ENCODE measurements at places on chromosomes 3 and 15.

- no peak for DNase-seq
Measured at GRCh38 chr3:151174351-151174750, 28.7 kb downstream of the GPR171 start.

- DNase-seq: no peak
Measured at GRCh38 chr3:41265823-41266273, 66.5 kb downstream of the CTNNB1 start.

DNA sequence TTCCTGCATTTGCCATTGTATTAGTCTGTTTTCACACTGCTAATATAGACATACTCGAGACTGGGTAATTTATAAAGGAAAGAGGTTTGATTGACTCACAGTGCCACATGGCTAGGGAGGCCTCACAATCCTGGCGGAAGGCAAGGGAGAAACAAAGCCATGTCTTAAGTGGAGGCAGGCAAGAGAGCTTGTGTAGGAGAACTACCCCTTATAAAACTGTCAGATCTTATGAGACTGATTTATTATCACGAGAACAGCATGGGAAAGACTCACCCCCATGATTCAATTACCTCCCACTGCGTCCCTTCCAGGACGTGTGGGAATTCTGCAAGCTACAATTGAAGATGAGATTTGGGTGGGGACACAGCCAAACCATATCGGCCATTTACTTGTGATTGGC is 27.8 kb downstream of the YEATS2 start:
- no peak for DNase-seq

DNA sequence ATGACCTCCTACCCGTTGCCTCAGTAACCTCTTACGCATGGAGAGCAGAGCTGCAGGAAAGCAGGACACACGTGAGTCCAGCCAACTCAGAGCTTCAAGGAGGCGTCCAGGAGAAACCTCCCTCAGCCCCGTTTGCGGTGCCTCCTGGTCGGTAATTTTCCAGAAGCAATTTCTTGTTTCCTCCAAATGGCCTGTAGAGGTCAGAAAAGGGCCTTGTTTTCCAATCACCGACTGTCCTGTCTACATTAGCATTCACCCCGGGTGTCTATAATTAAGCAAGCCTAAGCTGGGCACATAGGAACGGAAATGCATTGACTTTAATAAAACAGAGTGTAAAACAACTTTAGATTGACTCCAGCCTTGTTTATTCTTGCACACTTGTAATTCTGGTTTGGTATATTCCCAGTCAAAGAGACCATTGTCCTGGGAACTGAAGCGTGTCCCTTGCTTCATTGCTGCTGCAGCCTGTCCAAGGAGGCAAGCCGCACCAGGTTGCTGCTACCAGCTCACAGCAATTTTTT is 836.2 kb downstream of the AGBL1 start:
- peak; percentile 59 for DNase-seq

DNA sequence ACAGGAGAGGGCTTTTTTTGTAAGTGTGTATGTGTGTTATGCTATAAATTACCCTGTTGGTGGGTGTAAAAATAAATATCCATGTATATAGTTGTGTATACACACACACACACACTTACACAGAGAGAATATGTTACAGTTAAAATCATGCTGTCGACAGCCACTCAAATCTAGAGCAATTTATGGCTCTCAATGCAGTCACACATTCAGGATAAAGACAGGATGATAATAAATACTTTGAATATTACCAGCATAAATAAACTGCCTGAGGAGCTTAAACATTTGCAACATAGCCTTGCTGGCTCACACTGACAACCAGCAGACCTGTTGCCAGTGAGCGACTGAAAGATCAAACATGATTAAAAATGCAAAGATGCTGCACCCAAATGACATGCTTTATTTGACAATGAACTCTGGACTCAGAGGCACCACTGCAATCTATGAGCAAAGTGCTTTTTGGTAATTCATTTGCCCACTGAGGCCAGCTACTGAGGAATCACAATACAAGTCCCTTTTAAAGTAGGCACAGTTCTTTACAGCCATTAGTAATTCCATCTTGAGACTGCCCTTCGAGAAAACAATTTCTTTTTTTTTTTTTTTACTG is 458.9 kb downstream of the FHIT start:
- no peak for DNase-seq

DNA sequence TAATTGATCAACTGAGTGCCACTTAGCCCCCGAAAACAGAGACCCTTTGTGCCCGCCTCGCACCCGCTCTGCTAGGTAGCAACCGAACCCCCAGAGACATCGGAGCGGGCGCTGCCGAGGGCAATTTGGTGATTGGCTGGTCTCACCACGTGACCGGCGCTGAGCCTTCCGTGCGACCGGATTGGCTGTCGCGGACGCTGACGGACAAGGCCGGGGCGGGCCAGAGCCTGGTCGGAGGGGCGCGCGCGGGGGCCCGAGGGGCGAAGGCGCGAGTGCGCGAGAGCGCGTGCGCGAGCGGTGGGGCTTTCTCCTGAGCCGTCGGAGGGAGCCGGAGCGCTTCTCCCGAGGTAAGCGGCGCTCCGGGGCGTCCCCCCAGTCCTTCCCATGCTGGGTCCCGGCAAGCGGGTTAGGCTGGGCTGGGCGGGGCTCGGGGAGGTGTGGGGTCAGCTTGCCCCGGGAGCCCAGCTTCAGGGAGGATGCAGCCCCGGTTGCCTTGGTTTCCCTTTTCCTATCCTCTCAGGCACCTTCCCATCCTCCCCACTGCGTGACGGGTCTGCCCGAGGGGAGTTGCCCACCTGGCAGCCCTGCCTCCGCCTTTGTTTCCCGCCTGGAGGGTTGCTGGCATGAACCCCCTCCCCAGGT is at the start of gene TMEM108:
Gene TMEM108, plus strand, starts transcription at position 303 of the 642 bp plus-strand sequence.
- DNase-seq: peak; percentile 69

DNA sequence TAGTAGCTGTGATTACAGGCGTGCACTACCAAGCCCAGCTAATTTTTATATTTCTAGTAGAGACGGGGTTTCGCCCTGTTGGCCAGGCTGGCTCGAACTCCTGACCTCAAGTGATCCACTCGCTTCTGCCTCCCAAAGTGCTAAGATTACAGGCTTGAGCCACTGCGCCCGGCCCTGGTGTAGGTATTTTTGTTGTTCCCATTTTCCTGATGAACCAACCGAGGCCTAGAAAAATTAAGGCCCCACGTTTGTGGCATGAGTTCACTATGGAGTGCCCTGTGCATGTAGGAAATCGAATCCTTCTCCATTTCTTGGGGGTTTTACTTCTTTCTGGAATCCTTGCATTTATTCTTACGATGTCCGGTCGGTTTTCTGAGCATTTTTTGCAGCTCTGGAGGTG is 14.3 kb upstream of the TATDN2 start:
- DNase-seq: no peak

GRCh38 chr3:80550174-80550573 is 782.4 kb upstream of the ROBO1 start:
- no peak for DNase-seq

DNA sequence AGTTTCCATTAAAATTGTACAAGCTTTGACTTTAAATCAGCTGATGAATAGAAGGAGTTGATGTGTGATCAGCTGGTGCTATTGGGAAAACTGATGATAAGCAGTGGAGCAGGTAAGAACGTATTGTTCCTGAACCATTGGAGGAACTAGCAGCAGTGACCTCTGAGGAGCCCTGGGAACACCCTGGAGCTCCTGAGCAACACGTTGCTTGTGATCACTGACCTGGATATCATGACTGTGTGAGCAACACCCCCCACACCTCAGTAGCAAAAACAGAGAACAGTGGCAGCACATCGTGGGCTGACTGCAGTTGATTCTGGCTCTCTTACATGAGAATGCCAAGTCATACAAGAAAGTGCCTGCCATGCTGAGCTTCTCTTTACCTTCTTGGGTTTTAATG is 72.9 kb downstream of the BLM start:
- DNase-seq: no peak

GRCh38 chr15:65300924-65301441 is 3.5 kb upstream of the RNU5B-1 start:
- DNase-seq: no peak

DNA sequence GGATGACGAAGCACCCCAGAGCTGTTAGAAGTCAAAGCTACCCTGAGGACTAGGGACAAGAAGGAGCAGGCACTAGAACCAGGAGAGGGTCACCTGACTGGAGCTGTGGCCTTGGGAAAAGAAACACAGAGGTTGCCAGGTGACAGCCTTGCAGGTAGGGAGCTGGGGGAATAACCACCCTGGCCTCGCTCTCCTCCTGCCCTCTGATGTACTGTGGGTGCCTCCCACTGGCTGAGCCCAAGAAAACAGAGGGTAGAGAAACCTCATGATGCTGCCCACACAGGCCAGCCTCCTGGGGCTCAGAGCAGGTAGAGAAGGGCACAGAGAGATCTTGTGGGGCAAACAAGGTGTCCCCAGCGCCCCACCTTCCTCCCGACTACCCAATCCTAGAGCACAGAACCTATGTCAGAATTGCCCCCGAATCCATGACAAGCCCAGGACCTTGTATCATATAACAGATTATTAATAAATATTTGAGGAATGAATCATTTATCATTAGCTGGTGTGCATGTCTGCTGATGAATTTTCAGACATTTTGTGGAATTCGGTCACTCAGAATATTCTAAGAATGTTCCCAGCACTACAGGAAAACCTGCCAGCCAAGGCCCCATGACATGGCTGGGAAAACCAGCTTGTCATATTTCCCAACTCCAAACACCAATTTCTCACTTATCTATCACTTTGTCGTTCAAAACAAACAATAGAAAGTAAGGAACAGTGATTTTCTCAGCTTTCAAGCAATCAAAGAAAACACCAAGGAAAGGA is 59.8 kb upstream of the MEX3B start:
- DNase-seq: peak; percentile 90

DNA sequence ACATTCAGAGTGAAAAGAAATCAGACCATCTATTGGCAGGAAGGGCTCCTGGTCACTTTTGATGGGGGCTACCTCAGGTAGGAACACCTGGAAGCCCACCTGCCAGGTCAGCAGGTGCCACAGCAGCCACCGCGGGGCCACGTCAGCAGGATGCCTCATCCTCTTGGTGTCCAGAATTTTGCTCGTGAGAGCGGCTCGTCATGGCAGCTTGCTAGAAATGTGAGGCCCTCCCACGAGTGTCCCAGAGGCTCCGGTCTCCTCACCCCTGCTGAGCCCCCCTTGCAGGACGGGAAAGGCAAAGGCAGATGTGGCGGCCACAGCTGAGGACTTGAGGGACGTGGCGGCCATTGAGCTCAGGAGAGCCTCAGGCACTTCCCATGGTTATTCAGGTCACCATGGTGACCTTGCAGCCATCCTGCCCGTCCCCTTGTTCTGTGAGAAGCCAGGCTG is 129.4 kb downstream of the LRRK1 start:
- no peak for DNase-seq

DNA sequence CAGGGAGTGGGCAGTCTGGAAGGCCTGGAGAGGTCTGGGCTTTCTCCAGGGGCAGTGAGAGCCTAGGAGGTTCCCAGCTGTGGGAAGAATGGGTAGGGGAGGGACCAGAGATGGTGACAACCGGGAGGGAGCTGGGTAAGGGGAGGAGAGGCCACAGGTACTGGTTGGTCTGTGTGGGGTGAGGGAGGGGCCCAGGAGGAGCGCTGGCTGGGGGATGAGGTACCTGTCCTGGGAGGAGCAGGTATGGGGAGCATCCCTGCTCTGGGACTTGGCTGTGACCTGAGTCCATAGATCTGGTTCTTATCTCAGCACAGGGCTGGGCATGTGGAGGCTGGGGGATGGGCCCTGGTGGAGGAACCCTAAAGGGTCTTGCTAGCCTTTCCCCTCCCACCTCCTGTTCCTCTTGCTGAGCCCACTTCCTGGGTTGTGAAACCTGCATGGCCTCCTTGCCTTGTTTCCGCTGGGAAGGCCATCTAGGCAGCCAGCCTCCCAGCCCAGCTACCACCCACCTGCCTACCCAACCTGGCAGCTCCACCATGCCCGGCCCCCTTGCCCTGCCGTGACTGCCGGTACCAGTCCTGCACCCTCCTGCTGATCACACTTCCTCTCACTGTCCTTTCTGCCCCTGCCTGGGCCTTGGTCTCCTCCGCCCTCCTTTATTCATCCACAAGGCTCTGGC is 11.0 kb downstream of the PRKCD start:
- no peak for DNase-seq

DNA sequence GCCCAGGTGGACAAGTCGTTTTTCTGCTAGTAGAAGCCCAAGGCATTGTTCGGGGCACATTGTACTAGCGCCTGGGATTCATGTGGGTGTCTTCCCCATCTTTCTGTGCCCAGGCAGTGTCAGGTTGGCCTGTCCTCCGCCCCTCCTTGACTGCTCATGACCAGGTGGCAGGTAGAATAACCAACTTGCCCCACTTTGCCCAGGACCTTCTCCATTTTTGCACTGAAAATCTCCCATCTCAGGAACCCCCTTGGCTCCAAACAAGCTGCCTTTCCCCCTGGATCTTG is 33.9 kb downstream of the PLA2G4D start:
- no peak for DNase-seq

DNA sequence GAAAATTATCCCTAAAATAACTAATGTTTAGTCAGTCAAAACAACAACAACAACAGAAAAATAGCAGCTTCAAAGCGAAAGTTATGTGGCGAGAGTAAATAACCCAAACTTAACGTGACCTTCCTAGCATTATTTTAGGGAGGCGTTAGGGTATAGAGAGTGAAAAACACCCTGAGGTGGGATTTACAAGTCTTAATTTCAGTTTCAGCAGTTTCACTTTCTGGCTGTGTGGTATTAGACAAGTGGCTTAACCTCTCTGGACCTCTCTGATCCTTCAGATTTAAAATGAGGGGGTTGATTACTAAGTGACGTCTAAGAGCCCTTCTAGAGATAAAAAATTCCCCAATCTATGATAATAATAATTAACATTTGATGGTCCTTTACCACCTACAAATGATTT is 291.2 kb downstream of the ZBTB20 start:
- DNase-seq: no peak

- DNase-seq: no peak
Measured at GRCh38 chr15:67186226-67186649, 68.2 kb downstream of the AAGAB start.

- DNase-seq: no peak
Measured at GRCh38 chr3:189331002-189331418, 159.2 kb downstream of the TPRG1 start.

DNA sequence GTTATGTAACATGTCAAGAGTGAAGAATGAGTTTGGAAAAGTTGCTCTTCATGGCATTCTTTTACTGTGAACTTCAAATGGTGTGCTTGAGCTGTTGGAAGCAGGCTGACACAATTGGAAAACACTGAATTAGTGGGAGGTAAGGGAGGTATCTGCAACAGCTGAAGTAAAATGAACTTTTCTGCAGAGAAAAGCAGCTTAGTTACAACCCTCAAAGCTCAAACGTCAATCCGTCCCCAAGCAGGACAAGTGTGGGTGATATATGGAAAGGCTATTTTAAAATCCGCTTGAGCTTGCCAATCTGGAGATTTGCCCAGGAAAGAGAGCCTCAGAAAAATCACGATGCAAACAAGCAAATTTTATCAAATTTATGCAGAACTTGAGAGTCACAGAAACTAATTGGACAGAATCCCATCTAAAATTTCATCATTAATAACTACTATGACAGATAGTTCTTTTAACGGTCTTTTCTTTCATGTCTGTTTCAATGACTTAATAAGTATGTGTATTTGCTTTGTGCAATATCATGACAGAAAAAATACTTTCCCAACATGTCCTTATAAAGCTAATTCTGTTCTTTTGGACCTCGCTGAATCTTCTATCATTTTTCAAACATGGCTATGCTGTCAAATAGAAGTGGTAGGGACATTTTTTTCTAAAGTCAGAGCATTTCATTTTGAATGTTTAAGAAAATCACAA is 266.6 kb upstream of the SLITRK3 start:
- DNase-seq: no peak

All from NCI-H1417 treated with DMSO at 0.1 percent for 48 hours (cell line).